Stimulated activated CD4-positive, alpha-beta T cell treated with anti-CD3 and anti-CD28 coated beads, Interleukin-2, amount 100 ng/mL, for 24 hours (primary cell): ENCODE measurements at places on chromosomes 12 and 14.

DNA sequence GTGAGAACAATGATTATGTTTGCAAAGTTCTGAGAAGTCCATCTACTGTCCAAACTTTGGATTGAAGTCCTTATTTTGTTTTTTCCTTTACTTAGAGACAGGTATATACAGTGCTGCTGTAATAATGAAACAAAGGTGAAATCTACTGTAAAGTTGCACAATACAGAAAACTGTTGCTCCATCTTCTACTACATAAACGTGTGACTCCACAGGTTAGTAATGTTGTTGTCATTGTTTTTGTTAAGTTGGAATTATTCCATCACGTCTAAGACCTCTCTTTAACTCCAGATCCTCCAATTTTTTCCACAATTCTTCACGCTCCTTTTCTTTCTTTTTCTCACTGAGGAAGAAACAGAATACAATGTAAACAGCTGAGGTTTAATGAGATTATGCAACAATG lies 57.0 kb upstream of the GPHB5 start:
- no peak for DNase-seq

- no peak for DNase-seq
Observed at GRCh38 chr14:96756745-96757144, 40.4 kb upstream of the VRK1 start.

DNA sequence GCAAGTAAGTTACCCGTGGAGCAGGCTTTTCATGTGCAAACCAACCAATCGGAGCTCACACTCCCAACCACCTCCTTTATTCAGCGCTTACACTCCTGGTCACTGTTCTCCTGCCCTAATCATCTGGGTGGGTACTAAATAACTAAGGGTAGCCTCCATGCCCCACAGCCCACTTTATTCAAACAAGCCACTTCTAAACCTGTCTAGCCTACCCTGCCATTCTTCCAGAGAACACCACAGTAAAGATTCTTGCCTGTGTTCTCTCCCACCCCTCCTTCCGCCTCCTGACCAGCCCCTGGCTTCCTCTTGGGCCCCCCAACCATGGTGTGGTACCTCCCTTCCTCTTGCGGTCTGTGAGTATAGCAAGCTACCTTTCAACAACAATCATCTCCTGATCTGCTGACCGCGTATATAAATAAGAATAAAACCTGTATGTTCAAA lies 581.9 kb downstream of the VRK1 start:
- DNase-seq = no peak

- DNase-seq = no peak
Observed at GRCh38 chr12:128693771-128694170, 130.0 kb downstream of the SLC15A4 start.
